ENCODE measurements at places on chromosomes 11 and 22.
A peak's percentile ranks its signal among the peaks of the same experiment; 100 is the strongest.

DNA sequence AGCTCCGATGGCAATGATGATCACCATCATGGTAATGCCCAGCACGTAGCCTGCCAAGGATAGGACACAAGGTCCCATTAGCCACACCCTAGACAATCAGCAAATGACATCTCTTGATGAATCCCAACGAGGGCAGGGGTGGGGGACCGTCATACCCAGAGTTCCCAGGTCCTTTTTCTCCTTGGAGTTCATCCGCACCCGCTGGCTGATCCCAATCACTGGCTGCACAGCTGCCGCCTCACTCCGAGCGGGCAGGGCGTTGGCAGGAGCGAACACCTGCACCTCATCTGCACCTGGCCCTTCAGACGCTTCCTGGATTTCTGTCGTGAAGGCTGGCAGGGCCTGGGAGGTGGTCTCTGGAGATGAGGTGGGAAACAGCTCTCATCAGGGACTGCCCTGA is 2.9 kb downstream of the PIK3IP1 start:
- DNase-seq = no peak

- DNase-seq = no peak
Observed at GRCh38 chr11:111307472-111308108, 9.2 kb downstream of the POU2AF3 start.

GRCh38 chr11:77515483-77515882 is 41.6 kb upstream of the PAK1 start:
- DNase-seq = peak; percentile 19

DNA sequence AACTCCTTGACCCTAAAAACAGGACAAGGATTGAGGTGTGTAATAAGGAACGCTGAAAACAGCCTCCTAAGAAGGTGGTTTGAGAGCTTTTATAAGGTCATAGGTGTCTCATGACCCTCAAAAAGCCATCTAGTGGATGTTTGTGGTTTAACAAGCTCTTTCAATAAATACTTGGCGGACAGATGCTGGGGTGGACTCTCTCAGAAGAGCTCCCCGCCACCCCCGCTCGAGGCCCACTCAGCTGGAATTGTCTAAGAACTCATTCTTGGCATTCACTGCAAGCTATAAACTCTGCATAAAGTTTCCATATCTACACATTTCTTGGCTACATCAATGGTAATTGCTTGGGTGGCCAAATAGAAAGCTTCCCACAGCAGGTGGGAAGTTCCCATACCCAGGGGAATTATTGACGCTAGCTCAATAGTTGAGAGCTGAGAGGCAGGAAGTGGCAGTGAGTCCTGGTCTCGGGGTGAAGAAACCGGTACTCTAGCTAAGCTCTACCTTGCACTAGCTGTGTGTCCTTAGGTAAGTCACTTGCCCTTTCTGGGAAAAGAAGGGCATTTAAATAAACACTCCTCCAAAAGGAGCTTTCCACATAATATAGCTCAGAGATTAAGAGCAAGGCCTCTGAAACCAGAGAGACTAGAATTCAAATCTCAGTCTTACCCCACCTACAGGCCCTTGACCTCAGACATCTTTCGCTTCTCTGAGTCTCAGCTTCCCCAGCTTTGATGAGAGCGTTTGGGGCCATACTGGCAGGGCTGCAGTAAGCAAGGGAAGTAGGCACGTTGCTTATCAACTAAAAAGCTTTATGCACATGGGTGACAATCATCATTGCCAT is 6.4 kb downstream of the MS4A15 start:
- peak; percentile 7 for DNase-seq

GRCh38 chr11:3861683-3862082 is 6.2 kb downstream of the STIM1 start:
- DNase-seq = no peak

GRCh38 chr11:43787824-43788223 is 92.8 kb upstream of the ALKBH3 start:
- no peak for DNase-seq

- no peak for DNase-seq
Observed at GRCh38 chr11:95524314-95525036, 265.1 kb downstream of the FAM76B start.

DNA sequence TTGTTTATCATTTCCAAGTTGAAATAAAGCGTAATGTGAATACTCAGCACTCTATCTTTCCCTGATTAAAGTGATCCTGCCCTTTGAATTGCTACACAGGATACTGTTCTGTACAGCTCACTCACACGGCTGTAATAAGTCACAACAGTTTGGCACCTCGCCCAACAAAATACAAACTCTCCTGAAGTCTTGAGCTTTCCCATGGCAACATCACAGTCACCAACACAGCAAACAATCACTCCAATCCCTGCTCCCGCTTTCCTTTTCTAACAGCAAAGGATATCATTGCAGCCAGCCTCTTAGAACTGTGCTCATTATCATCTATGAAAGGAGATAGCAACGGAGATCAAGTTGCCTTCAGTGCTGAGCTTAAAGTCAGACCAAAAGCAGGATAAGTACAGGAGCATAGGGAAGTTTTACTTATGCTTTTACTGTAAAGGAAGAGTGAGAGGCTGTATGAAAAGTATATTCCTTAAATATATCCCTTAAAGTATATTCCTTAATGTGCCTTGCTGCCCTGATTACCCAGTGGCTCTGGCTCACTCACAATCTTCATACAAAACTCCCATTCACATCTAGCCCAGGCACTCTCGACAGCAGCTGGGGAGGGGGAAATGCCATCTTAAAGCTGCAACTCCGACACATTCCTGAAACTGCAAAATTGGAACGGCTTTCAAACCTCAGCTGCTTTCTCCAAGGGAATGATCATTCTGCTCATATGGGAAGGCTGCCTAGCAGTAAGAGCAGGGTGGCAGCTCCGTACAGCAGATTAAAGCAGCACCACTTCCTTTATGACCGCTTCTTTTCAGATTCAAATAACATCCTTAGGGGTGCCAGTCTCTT is 35.8 kb downstream of the MAML2 start:
- DNase-seq = peak; percentile 100

DNA sequence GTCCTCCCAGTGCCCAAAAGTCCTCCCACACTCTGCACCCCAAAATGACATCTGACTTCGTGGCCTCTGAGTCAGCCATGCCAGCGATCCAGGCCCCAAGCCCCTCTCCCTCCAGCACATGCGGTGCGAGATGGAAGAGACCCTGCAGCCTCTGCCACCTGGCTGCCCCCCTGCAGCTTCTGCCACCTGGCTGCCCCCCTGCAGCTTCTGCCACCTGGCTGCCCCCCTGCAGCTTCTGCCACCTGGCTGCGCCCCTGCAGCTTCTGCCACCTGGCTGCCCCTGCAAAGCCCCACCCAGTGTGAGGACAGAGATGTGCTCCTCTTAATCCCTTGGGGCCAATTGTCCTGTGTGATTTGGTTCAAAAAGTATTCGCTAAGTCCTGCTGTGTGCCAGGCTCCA is 68.0 kb downstream of the WNT7B start:
- DNase-seq = no peak

DNA sequence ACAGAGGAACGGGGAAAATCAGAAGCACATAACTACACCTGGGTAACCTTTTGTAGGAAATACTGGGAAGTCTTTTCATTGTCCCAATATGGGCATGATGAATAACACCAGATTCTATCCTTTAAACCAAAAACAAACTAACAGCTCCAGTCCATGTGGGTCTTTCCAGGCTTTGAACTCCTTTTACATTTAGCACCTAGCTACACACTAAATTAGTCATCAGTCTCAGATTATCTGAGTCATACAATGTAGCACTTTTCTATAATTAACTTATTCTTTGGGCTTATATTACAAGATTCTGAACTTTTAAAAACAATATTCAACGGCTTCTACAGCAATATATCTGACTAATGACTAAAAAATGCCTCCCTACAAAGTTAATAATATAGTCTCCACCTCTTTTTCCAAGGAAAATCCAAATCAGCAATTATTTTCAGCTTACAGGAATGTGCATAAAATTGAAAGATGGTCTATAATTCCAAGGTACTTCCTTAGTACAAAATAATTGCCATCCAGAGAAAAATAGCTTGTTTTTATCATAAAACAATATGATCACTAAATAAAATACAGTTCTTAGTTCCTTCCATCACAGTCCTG is 26.3 kb downstream of the STK33 start:
- peak; percentile 73 for DNase-seq

DNA sequence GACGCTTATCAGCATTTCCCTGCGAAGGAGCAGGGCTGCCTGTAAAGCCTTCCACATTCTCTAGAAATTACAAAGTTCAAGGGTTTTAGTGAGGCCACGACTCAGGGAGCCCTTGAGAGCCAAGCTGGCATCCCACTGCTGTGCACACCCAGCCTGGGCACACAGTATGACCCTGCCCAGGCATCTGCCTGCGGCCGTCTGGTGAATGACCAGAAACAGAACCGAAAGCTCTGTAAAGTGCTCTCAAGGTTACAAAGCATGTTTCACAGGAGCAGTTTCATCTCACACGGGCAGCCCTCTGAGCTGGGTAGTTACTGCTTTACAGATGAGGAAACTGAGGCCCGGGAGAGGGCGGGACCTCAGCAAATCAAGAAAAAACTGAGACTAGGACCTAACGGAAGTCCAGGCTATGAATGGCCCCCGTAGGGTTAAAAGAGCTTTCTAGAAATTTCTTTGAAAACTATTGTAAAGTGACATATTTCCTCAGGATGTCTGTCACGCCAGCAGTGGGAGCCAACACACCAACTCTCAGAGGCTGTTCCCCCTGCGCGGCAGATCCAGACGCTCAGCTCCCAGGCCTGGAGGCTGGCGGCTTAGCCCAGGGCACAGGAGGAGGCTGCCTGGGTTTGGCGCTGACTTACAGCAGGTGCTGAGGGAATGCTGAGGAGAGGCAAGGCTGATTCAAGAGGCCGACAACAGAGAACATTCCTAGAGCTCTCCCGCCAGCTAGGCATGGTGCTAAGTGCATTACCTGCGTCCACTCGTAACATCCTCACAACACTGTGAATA is 7.7 kb upstream of the TCF20 start:
- no peak for DNase-seq

GRCh38 chr22:39571538-39571937 is 985 bp downstream of the CACNA1I start:
- no peak for DNase-seq

DNA sequence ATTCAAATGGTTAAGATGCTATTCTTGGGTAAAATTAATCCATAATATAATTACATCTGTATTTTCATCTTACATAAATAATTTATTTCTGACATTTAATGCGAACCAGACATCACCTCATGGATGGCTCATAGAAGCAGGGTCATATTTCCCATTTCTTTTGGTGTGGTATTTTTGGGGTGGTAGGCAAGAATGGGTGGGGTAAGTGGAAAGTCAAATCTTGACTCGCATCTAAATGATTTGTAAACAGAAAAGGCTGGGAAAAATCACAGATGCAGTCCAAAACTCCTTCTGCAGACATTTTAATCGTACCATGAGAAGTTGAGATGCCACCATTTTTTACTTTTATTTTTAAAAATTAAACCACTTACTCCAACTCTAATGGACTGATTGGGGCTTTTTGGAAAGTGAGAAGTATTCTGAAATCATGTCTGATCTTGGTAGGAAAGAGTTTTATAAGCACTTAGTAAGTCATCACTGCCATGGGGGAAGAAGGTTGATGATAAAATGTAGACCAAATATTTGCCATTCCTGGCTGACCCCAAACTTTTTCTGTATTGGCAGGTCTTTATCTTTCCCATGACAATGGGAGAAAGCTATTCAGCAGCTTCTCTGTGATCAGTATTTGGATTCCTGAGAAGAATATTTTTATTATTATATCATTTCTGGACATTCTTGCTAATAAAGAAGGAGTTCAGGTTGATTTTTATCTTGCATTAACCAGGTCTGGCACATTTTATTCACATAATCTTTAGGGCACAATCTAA is 47.2 kb upstream of the BLID start:
- DNase-seq = no peak

DNA sequence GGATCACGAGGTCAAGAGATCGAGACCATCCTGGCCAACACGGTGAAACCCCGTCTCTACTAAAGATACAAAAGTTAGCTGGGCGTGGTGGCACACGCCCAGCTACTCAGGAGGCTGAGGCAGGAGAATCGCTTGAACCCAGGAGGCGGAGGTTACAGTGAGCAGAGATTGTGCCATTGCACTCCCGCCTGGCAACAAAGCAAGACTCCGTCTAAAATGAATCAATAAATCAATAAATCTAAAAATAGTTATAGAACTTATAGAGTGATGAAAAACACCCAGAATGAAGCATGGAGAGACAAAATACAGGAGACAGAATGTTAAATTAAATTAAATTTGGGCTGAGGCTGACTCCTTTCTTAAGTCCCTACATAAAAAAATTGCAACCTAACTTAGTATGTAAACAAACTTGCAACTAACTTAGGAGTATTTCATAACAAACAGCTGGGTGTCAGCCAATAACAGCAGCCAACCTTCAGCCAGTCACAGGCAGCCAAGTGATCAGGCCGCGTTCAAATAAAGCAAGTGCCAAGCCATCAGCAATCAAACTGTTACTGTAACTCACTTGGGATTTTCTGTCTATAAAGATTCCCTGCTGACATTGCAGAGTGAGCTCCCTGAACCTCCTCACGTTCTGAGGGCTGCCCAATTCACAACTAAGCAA is 7.3 kb upstream of the TP53AIP1 start:
- peak; percentile 55 for DNase-seq

- DNase-seq = no peak
Observed at GRCh38 chr11:109783840-109784239, 309.4 kb upstream of the ZC3H12C start.

GRCh38 chr11:69239641-69240040 is 54.3 kb upstream of the MYEOV start:
- no peak for DNase-seq

GRCh38 chr11:121451178-121451985 is 732 bp upstream of the SORL1 start:
- DNase-seq = peak; percentile 39

- DNase-seq = peak; percentile 19
Observed at GRCh38 chr11:82195283-82195682, 538.4 kb downstream of the FAM181B start.

GRCh38 chr11:33376331-33377310 is 119.4 kb downstream of the HIPK3 start:
- no peak for DNase-seq

DNA sequence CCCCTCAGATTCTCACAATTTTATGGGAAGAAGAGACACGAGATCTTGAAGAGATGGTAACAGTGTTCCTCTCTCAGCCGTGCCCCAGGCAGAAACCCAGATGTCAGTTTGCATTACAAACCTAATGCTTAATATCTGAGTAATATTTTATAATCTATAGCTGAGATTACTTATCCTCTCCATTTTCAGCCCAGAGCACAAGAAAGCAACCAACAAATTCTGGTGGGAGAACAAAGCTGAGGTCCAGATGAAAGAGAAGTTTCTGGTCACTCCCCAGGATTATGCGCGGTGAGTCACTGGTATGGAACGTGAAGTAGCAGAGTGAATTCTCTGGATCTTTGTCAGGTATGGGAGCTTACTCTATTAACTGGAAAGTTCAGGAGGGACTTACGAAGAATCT is 884 bp downstream of the CENATAC start:
- peak; percentile 89 for DNase-seq

GRCh38 chr11:66459138-66459778 is 7.4 kb upstream of the PELI3 start:
- DNase-seq = no peak

DNA sequence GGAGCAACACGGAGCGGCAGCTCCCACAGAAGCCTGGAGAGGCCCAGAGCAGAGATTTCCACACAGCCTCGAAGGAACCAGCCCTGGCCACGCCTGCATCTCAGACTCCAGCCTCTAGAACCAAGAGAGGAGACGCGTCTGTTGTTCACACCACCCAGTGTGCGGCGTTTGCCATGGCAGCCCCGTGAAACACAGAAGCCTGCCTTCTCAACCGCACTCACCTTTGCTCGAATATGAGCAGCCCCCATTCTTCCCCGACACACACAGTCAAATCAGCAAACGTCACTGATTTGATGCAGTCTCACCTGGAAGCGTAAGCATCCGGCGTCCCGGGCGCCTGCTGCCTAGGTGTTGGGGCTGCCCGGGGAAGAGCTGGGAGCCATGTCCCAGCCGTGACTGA is 14.2 kb upstream of the TALDO1 start:
- DNase-seq = no peak

Data from renal cortical epithelial cell (primary cell).